ENCODE measurements at places on chromosomes 2 and 18.

GRCh38 chr2:237569896-237570295, 3.5 kb downstream of the PRLH start:
- no peak for DNase-seq

DNA sequence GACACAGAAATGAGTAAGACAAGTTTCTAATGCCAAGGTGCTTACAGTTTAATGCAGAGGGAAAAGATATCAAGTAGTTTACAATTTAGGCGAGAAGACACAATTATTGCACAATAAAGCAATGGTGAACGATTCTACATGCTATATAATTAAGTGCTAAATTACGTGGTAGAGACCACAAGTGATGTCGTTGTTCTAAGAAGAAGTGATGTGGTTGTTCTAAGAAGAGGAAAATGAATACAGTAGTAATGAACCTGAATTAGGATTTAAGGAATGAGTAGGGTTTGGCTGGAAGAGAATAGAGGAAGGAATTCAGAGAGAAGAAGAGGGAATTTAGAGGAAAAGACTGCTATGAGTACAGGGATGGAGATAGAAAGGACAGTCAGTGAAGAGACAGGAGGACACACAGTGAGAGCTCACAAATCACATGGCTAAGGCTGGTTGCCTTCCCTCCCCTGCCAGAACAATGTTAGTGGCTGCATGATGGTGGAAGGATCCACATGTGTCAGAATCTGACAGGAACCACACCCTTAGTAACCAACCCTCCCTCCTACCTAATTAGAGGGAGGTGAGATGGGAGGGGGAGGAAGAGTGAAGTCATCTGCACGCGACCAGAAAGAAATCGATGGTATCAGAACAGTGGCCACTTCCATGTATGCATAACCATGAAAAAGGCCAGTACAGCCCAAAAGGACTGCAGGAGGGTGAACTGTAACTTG, 44.7 kb downstream of the M1AP start:
- DNase-seq, result no peak

GRCh38 chr2:150428641-150429040, 58.8 kb downstream of the RND3 start:
- no peak for DNase-seq

- peak; percentile 53 for DNase-seq
Measured at GRCh38 chr2:8761529-8762164, 75.8 kb downstream of the KIDINS220 start.

DNA sequence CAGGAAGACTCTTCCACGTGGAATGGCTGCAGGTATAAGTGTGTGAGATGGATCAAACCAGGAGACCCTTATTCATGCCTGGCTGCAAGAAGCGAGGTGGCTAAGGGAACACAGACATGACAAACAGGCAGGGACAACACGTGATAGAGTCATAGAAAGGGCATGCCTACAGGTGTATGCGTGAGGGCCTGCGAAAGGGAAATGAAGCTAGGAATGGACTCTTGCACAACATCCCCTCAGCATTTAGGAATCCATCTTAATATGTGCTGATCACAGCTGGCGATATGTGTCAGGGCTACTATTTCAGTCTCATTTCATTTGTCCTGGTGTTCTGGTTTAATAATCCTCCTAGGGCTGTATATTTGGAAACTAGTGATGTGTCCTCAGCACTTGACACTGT, 291.2 kb downstream of the MYT1L start:
- no peak for DNase-seq

GRCh38 chr18:34493099-34493544, 217.0 kb upstream of the DTNA start:
- peak; percentile 82 for DNase-seq

DNA sequence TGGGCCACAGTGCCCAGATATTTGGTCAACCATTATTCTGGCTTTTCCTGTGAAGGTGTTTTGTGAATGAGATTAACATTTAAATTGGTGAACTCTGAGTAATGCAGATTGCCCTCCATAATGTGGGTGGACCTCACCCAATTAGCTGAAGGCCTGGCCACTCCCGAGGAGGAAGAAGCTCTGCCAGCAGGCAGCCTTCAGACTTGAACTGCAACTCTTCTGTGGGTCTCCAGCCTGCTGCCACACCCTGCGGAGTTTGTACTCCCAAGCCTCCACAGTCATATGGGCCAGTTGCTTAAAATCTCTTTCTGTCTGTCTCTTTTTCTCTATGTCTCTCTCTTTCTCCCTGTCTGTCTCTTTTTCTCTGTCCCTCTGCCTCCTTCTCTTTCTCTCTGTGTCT, 262.7 kb downstream of the MYCN start:
- no peak for DNase-seq

GRCh38 chr2:38192976-38193375, 117.0 kb upstream of the CYP1B1 start:
- no peak for DNase-seq

DNA sequence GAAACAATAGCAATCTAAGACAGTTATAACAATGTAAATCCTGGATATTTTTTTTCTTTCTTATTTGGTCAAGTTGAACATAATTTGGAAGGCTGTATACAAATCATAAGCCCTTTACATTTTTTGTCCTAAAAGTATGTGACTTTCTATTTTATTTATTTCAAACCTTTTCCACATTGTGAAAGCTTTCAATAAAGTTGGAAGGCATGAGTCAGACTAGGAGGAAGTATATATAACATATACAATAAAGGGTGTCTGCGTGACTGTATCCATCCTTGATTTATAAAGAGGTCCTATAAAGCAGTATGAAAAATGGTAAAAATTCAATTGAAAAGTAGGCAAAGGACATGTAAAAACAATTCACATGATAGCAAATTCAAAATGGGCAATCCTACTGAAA, 44.4 kb downstream of the CRACDL start:
- no peak for DNase-seq

GRCh38 chr2:76312236-76312635, 601.5 kb upstream of the GCFC2 start:
- no peak for DNase-seq

GRCh38 chr2:182186132-182186735, 200.6 kb downstream of the PPP1R1C start:
- peak; percentile 75 for DNase-seq

DNA sequence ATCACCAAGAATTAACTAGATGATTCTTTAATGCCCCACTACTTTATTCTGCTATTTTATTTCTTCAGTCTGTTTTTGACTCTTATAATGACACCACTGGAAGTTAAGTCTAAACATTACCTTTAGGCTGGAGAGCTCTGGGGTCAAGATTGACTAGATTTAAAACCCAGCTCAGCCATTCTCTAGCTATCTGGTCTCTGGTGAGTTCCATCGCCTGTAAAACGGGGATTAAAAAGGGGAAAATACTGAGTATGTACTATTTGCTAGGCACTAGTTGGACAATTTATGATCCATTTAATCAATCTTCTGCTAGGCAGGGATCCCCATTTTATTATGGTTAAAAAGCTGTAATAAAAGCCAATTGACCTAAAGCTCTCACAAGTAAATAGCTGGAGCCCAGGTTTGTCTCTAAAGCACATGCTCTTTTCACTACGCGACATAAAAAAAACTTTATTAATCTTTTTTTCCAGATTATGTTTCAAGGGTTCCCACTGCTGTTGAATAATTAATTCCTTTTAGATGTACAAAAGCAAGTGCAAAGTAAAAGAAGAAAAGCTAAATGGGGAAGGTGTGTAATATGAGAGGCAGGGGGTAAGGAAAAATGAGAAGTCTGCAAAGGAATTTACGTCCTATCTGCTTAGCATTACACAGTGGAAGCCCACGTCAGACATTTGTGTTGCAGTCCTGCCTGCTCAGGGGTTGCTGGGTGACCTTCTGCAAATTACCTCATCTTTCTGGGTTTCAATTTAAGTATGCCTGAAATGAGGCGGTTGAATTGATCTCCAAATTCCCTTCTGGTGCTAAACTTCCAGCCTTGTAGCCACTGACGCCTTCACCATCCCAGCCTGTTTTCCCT, 918 bp upstream of the NABP1 start:
- DNase-seq, result peak; percentile 65

DNA sequence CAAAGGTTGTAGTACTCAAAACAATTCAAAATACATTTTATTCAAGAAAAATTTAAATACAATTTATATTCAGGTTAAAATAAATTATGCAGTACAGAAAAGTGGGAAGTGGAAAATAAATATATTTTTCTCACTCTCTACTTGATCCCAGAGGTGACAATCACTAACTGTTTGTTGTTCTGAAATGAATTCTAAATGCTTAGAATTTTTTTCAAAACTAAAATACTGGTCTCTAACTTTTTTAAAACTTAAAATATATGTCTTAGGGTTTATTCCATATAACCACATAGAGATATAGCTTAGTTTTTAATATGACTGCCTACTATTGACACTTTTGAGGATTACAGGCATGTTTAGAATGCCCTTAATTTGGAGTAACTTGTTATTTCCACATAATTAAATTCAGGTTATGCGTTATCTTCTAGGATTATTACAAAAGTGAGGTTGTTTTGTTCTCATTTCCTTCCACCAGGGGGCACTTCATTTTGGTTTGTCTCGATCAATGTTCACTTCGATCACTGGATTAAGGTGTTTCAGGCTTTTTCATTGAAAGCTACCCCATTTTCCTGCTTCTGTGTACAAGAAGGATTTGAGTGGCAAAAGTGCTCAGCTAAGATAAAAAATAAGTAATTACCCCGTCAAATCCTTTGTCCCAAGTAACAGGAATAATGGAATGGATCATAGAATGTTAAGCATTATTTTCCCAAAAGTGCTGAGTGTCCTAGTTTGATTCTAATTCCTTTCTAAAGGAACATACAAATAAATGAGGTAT, 27.1 kb upstream of the TFPI start:
- DNase-seq, result peak; percentile 66

DNA sequence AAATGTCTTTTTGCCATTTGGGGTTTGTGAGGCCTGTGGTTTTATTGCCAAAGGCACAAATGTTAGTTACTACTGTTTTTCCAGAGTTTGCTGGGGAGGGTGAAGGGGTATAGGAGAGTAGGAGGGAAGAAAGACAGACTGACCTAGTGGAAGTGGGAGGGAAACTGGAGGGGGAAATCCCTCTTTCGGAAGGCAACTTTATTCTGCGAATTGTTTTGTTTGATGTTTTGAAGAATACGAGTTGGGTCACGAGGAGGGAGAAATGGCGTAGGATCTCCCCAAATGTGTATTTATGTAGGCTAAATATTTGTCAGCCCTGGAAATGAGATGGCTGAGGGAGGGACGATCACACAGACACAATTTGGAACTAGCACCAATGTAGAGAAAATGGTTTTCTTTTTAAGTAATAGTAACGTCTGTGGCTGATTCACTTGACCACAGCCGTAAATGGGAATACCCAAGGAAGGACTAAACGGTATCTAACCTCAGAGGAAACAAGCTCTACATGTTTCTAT, 172.3 kb downstream of the ICOS start:
- DNase-seq, result peak; percentile 23

GRCh38 chr2:191246820-191247380, 1.7 kb downstream of the MYO1B start:
- DNase-seq, result no peak

DNA sequence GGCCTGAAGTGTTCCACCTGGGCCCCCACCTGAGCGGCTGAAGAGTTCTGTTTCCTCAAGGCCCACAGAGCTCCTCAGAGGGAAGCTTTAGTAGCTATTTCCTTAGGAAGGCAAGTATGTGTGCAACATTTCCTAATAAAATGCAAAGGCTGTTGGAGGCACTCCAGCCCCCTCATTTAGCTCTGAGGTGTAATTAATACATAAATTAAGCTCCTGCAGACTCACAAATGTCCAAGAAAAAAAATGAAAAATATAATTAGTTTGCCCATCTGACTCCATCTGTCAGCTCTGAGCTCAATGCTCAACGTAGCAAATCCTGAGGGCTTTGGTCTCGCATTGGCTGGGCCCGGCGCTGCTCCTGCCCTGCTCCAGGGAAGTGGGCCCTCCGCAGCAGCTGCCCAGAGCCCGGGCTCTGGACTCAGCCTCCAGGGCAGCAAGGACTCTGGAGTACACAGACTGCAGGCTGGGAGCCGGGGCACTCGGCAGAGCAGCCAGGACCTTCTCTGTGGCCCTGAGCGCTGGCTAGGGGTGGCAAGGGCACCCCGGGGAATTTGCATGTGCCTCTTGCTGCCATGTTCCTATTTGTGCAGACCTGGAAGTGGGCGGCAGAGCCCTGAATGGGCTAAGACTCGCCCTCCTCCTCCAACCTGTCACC, 23.4 kb upstream of the C1QL2 start:
- no peak for DNase-seq

- DNase-seq, result no peak
Measured at GRCh38 chr18:25112821-25113434, 239.0 kb downstream of the ZNF521 start.

DNA sequence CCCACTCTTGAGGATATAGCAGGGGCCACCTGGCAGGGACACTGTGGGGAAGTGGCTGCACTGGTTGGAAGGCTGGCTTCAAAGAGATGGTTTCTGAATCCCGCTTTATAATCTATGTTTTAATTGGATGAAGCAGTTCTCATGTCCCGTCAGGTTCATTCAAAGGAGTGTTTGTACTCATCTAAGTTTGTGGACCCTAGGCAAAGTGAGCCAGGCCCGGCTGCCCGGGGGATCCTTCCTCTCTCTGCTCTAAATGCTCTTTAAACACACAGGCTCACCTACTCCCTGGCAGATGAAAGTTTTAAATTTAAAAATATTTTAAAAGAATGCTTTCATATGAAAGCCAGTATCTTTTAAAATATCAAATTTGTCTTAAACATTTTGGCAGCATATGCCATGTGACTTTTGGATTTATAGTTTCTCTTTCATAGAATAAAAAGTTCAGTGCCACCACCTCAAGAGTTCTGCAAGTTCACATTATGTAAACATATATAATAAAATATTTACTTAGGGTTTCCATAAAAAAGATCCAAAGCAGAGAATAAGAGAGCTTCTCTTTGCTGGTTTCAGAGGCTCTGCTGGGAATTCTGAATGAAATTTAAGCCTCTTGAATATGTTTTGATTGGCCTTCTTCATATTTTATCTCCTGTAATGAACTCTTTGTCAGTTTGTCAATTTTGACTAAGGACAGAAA, 143.5 kb upstream of the ALPP start:
- DNase-seq, result no peak
